Activated CD8-positive, alpha-beta memory T cell treated with anti-CD3 and anti-CD28 coated beads for 4 hours (primary cell): ENCODE measurements at places on chromosomes 5 and 9.

- no peak for DNase-seq
Measured at GRCh38 chr9:76704593-76705204, 59.5 kb upstream of the PCA3 start.

GRCh38 chr5:11372191-11372590 lies 532.1 kb downstream of the CTNND2 start:
- DNase-seq = no peak

DNA sequence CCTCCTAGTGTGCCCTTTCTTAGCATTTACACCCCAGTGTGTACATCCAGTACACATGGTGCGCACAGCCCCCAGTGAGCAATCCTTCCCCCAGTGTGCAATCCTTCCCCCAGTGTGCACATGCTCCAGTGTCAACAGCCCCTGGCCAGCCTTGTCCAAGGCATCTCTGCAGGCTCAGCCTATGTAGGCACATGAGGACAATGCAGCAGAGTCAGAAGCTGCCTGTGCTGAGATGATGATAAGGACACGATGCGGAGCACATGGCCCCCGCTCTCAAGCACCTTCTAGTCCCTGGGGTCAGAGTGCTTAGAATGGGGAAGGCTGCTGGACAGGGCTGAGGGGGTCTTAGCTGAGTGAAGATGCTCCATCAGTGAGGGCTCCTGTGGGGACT lies 69.8 kb downstream of the GADD45G start:
- DNase-seq = no peak

GRCh38 chr5:75367401-75367800 lies 30.4 kb downstream of the HMGCR start:
- DNase-seq = no peak

DNA sequence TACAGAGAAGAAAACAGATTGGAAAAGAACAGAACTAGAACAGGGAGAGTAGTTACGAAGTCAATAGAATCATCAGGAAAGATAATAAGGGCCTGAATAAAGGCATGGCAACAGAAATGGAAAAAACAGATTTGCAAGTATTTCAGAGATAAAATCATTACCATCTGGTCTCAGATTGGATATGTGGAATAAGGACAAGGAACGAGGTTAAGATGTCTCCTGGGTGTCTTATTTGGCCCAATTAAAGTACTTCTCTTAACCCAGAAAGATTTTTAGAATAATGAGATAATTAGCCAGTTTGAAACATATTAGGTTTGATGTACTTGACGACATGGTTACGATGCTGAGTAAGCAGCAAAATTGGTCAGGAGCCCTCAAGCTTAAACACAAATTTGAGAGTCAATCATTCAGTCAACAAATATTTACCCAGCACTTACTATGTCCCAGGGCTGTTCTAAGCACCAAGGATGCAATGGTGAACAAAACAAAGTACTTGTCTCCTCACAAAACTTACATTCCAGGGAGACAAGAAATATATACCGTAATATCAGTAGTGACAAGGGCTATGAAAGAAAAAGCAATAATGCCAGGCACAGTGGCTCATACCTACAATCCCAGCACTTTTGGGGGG lies 18.3 kb downstream of the RICTOR start:
- no peak for DNase-seq

DNA sequence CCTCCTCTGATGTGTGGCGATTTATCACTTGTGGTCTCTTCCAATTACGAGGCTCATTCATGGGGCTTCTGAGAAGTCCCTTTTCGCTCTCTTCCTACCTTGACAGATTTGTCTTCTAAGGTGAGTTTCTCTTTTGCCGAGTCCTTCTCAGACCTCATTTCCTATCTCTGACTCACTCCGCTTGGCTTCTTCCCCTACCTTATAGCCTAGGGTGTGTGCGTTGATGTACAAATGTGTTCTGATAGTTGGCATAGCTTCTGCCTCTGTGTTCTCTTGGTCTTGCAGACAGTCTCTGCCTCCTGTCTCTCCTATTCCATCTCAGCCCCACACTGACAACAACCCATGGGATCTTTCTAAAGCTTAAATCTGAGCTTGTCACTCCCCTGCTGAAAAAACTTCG lies 56.9 kb upstream of the SHB start:
- DNase-seq = no peak

DNA sequence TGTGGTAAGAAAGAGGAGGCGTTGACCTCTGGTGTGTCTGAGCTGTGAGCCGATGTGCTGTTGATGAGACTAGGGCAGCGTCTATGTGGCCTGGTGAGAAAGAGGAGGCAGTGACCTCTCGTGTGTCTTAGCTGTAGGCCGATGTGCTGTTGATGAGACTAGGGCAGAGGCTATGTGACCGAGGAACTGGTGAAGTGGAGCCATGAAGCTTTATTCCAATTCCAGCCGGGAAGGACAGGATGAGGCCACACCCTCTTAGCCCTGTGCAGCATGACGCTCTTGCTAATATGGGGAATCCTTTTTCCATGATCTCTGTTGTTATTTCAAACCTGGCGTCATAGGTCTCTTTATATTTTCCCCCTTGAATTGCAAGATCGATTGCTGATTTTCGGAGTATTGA lies 172.4 kb downstream of the GOLPH3 start:
- DNase-seq = no peak

DNA sequence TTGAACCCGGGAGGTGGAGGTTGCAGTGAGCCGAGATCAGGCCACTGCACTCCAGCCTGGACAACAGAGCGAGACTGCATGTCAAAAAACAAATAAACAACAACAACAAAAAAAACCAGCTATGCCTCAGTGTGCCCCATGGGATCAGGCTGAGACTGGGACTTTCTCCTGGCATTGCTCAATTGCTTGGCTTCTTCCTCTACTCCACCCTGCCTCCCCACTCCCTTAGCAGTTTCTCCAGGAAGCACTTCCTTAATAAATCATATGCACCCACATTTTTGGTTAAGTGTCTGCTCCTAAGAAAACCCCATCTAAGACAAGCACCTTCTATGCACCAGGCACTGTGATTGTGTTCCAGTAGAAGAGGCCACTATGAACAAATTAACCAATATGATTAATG lies 41.0 kb upstream of the TMEM252 start:
- DNase-seq = no peak

- no peak for DNase-seq
Measured at GRCh38 chr9:95644377-95644776, 127.6 kb upstream of the PTCH1 start.

DNA sequence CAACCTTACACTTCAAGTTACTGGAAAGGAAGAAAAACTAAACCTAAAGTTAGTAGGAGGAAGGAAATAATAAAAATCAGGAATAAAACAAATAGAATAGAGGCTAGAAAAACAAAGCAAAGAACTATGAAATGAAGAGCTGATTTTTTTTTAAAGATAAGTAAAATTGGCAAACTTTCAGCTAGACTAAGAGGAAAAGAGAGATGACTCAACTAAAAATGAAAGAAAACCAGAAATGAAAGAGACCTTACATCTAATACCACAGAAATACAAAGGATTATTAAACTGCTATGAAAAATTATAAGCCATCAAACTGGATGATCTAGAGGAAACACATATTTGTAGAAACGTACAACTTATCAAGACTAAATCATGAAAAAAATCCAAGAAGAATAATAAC lies 60.0 kb downstream of the PRRC1 start:
- no peak for DNase-seq

DNA sequence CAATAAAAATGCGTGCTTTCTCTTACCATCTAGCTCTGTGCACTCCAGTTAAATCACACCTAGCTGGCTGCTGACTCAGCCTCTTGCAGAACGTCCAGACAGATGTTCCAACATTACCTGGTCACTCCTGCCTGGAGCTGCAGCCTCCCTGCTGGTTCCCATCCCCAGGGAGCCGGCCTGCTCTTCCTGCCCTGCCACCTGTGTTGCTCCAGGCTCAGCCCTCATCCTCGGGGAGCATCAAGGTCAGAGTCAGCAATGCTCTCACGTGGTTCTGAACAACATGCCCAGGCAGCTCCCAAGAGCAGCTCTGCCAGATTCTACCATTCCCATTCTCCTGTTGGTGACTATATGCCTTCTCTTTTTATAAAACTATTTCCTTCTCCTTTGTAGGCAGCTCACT lies 81.3 kb downstream of the GADD45G start:
- DNase-seq = no peak

GRCh38 chr5:142684508-142685041 lies 1.3 kb downstream of the FGF1 start:
- DNase-seq = no peak

DNA sequence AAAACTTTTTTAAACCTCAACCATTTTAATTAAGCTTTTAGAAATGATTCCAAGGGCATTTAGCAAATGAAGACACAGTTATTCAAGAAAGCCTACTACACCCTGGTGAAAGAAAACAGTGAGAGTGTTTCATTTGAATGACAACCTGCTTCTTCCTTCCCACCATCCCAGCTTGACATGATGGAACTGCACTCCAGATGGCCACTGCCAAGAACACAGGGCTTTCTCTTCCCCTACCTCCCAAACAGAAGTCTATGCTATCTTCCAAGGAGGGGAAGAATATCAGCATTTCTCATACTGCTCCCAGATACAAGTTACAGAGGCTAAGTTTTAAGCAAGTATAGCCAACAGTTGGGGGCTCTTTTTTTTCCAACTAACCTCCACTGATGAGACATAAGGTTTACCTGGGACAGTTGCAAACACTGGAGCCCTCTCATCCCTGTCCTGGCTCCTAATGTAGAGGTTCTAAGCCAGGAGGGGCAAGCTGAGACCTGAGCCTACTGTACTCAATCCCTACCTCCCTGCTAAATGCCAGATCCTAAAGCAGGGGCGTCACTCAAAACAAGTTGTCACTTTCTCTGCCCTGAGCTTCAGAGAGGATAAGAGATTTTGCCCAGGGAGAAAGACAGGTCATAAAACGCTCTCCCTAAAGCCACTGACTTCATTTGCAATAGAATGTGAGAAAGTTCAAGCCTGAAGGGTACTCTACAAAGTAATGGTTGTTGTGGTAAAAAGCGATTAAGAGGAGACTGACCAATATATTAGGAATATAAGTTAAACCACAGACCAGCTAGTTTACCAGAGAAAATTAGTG lies 88.5 kb upstream of the SLC27A6 start:
- no peak for DNase-seq

DNA sequence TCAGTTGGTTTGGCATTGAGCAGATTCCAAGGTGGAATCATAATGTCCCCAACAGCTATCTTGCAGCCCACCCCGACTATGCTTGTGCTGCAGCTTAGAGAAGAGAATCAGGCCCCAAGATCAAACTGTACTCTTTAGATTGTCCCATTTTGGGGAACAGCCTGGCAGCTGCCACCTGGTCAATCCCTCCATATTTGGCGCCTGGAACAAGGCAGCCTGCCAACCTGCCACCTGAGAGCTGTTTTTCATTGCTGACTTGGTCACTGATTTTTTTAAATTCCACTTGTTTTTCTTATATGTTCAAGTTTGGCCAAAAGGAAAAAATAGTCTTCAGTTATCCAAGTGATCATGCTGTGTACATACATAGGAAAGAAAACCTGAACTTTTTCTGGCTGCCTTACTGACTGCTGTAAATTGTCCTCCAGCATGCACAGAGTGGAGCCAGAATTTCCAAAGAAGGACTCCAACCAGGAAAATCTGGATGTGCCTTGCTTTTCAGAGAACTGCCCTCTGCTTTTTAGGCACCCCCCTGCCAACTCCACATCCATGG lies 504.2 kb downstream of the ENC1 start:
- DNase-seq = no peak

GRCh38 chr5:122507581-122507980 lies 195.5 kb downstream of the SNCAIP start:
- DNase-seq = no peak

- no peak for DNase-seq
Measured at GRCh38 chr5:62457071-62457470, 44.5 kb downstream of the IPO11 start.

GRCh38 chr5:137144656-137145055 lies 354.5 kb downstream of the SPOCK1 start:
- DNase-seq = no peak

- no peak for DNase-seq
Measured at GRCh38 chr5:74765201-74765600, 1.7 kb downstream of the GFM2 start.

DNA sequence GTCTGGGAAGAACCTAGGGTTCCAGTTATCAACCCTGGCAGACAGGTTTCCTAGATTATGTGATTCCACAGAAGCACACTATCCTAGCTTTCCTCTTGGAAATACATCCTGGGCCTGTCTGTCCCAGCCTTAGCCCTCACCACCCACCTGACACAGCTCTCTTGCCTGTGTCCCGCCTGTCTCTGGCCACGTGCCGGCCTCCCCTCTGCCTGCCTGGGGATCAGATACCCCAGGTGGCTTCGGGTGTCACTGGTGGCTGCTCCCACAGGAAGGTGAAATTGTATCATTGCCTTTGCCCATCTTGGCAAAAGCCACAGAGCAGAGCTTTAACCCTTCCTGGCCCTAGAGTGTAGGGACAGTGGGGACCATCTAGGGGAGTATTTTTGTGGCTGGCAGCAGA lies 6.2 kb downstream of the COL27A1 start:
- no peak for DNase-seq

GRCh38 chr5:71769287-71769686 lies 50.2 kb downstream of the CARTPT start:
- no peak for DNase-seq

DNA sequence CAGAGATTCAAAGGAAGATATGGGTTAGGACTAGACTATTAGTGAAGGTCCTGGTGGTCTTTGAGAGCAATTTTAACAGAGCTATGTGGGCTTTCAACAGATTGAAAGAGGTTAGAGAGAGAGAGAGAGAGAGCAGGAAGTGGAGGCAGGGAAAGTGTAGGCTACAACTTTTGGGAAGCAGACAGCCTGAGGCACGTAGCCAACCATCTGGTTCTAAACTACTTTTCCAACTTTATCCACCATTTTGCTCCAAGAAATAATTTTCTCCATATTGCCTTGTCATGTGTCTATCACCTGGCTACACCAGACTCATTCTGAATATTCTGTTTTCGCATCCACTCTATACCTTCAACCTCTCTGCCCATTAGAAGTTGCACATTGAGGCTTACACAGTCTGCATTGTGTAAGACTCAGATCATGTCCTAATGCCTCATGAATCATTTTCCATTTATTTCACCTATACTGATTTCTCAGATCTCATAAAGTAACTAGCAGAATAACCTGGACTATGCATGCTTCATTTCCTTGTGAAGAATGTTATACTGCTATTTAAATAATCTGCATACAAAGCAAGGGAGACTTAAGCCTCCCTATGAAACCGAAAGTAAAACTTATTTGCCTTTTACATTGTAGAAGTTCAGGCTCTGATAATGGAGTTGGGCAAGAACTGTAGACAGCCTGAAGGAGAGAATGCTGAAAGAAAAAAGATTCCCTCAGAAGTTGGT lies 235.6 kb downstream of the ELAVL2 start:
- no peak for DNase-seq

DNA sequence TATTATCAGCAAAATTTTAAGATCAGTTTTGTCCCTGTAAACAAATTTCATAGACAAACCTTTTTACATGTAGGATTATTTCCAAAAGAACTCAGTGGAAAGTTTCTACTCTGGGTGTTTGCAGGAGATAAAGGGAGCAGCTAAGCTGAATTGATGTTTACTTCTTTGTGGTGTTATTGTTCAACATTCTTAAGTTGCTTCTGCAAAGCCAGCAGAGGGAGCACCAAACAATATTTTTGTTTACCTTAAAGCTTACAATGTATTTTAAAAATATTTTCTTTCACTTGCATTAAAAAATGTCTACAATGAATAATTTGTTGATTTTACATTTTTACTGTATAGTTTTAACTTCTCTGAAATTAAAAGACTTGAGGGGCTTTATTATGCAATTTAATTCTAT lies 135.4 kb downstream of the ATG10 start:
- DNase-seq = no peak
